ENCODE measurements at places on chromosomes 7 and 10.

- no peak for DNase-seq
Observed at GRCh38 chr10:116490028-116490662, 55.6 kb upstream of the PNLIP start.

DNA sequence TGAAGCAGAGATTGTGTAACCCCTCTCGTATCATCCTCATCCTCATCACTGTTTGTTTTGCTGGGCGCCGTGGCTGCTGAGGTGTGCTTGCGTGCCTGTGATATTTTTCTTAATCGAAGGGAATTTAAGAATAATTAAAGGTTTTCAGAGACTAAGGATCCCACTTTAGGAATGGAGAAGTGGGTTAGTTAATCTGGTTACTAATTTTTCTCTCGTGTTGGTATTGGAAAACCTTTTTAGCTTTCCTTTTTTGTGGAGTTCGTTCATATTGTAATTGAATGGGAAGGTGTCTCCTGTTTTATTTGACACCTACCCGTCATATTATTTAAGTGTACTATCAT, 1.3 kb downstream of the UBN2 start:
- no peak for DNase-seq

GRCh38 chr7:34320926-34321661, 336.9 kb upstream of the NPSR1 start:
- no peak for DNase-seq

DNA sequence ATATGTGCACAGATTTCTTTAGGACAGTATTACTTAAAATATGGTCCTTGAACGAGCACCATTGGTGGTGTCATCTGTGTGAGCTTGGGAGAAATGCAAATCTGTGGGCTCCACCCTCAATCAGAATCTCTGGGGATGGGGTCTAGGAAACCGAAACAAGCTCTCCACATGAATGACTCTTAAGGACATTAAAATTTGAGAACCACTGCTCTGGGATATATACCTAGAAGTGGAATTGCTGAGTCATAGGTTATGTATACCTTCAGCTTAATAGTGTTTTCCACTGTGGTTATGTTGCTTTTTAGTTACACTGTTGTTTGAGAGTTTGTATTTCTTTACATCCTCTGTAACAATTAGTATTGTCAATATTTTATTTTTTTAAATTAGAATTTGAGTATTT, 24.0 kb downstream of the ZNRF2 start:
- no peak for DNase-seq

- DNase-seq = no peak
Observed at GRCh38 chr7:75531359-75531821, 39.3 kb downstream of the SPDYE5 start.
